T-cell (primary cell): ENCODE measurements at places on chromosomes 13 and 19. TPM values are rescaled to one million over a fixed set of nuclear protein-coding genes. Genes with fewer than 3 reads are reported as not detected.

GRCh38 chr19:35017507-35017906 is 12.8 kb upstream of the SCN1B start:
- no peak for DNase-seq

- no peak for DNase-seq
Observed at GRCh38 chr13:51786425-51787265, 17.3 kb downstream of the DHRS12 start.

DNA sequence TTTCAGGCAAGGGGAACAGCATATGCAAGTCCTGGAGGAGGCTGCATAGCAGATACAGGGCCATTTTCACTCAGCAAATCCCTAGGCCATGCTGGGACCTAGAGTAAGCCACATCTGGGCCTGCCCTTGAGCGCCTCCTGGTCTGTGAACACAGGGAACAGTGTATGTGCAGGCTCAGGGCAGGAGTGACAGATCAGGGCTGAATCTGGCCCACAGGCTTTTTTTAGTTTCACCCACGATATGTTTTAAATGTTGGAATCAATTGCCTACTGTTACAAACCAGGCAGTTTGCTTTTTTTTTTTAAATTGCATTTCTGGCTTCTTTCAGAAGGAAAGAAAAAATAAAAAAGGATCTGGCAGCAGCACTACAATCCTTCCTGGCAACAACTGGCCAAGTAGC is 1.5 kb upstream of the TMEM145 start:
- no peak for DNase-seq

The ZNF429 gene
- 19.8 TPM for total RNA-seq
